Esophagus mucosa (tissue), 1 donor: ENCODE measurements at places on chromosomes 1 and 21. TPM values are rescaled to one million over a fixed set of nuclear protein-coding genes. Genes with fewer than 3 reads are reported as not detected.

The ARMH1 gene
- total RNA-seq: not detected

The RAB42 gene
- 0.40 TPM for total RNA-seq

The SOX13 gene
- 10.4 TPM for total RNA-seq

The AADACL3 gene
- not detected for total RNA-seq

DNA sequence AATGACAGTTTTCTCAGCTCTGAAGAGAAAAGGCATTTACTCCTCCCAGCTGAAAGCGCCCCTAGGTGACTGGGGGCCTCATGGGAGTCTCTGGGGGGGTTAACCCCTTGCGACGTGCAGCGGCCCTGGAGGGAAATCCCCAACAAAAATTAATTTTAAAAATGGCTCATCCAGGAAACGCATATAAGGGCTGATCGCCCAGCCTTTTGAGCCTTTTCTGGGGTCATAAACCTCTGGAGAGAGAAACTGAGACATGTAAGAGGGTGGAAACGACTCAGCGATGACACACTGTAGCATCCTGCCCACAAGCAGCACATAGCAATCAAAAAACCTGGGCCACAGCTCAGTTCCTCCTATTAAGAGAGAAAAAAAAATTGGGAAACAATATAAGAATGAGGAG lies 20.4 kb upstream of the HPDL start:
- ATAC-seq: no peak

DNA sequence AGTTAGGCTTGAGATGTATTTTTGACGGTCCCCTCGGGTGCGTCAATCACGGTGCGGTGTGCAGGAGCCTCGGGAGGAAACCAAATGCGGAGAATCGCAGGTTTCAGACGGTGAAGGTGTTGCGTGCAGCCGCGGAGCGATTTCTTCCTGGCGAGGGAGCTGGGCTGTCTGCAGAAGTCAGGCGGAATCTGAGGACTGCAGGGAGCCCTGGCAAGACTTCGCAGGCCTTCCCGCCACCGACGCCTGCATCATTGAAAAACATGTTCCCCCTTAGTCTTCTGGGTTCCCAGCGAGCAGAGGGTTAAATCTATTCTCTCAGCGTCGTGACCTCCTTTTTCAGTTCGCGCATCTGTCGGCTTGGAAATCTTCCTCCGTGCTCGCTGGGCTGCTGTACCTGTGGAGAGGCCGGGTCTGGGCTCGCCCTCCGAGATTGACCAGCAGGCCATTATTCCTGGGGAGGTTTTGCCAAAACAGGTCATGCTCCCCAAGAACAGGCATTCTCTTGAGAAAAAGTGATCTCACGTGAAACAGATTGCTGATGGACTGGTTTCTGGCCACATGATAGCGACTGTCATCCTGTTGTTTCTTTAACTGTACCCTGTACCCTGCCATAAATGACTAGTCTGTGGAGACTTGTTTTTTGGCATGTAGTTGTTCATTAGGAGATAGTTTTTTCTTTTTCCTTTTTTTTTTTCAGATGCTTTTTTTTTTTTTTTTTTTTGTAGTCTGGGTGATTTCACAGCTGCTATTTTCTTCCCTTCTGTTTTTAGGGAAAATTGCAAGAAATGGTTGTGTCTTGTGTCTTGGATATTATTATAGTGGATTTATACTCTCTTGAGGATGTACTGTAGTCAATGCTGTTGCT lies 894 bp downstream of the EPB41 start:
- peak; percentile 8 for ATAC-seq

GRCh38 chr1:156959925-156960324 lies 39.5 kb downstream of the LRRC71 start:
- ATAC-seq: no peak

- ATAC-seq: no peak
Observed at GRCh38 chr1:199098468-199098867, 459.6 kb downstream of the PTPRC start.

DNA sequence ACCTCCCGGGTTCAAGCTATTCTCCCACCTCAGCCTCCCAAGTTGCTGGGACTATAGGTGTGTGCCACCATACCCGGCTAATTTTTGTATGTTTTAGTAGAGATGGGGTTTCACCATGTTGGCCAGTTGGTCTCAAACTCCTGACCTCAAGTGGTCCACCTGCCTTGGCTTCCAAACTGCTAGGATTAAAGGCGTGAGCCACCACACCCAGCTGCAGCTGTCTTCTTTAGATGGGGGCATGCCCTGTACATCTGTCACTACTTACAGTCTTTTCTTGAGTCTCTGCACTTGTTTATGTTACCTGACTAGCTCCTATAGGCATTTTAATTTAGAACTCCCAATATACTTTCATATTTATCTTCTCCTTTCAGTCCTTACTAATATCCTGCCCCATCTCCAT lies 64.2 kb downstream of the SELENOF start:
- ATAC-seq: no peak

DNA sequence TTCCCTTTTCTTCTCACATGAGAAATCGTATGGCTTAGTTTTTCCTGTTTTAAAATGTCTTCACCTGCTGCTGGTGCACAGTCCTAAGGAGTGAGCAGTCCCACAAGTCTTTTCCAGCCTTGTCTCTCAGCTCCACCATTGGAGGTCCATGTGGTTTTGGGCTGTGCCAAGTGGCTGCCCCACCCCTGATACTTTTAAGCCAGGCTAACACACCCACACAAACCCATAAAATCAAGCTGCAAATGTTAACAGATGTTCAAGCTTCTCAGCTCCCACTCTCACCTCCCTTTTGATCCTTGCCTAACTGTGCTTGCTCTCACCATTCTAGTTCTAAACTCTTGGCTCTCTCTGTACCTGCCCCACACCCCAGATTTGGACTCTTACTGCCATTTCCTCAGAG lies 74.5 kb upstream of the COL24A1 start:
- ATAC-seq: no peak

GRCh38 chr1:7674972-7675371 lies 96.1 kb upstream of the VAMP3 start:
- ATAC-seq: no peak

DNA sequence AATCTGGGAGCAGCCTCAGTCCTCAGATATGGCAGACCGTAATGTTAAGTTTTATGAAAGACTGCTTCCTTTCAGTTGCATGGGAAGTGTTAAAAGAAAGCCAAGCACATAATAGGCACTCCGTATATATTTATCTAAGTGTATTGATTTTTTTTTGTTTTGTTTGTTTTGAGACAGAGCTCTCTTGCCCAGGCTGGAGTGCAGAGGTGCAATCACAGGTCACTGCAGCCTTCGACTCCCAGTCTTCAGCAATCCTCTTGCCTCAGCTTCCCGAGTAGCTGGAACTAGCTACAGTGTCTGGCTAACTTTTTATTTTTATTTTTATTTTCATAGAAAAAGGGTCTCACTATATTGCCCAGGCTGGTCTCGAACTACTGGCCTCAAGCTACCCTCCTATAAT lies 341.8 kb downstream of the USH2A start:
- ATAC-seq: no peak

DNA sequence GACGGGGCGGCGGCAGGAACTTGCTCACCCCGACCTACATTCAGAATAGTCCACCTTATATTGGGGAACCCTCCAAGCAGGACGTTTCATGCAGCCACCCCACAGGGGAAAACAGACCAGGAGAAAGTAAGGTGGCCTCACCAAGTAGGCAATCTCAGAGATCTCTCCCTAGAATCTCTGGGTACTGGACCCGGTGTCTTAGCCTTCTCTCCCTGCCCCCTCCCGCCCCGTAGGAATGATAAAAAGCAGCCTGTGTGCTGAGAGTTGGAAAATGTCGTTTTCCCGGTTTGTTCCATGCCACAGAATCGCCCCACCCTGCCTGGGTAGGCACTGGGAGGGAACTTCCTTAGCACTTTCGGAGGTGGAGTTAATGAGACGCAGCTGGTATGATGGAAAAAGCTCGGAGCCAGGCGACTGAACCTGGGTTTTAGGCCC lies 789 bp upstream of the PTPN14 start:
- ATAC-seq: peak; percentile 84

DNA sequence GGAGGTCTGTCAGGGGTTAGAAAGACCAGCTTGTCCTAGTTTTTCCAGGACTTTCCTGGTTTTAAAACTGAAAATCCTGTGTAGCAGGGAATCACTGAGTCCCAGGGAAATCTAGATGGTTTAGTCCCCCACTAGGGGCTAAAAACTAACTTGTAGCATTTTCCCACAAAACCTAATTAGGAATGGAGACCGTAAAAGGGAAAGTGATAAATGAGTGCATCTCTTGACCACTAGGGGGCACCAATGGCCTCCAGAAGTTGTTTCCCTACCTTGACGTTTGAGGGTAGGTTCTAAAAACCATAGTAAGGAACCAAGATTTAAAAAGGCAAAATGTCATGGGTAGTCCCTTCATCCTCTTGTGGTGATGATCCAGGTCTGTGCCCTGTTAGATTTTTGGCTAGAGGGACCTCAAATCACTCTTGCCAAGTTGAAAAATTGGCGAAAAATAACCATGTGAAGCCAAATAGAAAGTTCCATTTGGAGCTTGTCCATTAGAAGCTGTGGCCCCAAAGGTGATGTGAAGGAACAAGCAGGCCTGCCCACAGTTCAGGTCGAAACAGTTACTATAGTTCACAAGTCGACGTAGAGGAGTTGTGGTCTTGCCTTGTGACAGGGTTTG lies 24.5 kb downstream of the CLIC6 start:
- ATAC-seq: peak; percentile 12

GRCh38 chr1:153573351-153573750 lies 7.7 kb upstream of the S100A2 start:
- ATAC-seq: no peak

GRCh38 chr21:37375866-37376574 lies 9.4 kb downstream of the DYRK1A start:
- no peak for ATAC-seq
